ENCODE measurements at places on chromosomes 2 and 18.
A peak's percentile ranks its signal among the peaks of the same experiment; 100 is the strongest.

DNA sequence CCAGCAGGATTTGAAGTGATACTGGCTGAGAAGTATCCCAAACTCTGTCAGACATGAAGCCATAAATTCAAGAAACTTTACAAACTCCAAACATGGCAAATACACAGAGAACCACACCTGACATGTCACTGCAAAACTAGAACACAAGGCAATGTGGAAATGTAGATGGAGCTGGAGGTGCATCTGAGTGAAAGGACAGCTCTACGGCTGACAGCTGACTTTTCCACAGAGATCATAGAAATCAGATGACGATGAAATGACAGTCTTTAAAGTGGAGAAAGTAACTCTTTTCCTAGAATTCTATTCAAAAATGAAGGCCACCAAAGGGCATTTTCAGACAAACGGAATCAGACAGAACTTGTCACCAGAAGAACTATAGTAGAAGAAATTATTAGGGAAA lies 97.5 kb downstream of the LDLRAD4 start:
- no peak for DNase-seq

DNA sequence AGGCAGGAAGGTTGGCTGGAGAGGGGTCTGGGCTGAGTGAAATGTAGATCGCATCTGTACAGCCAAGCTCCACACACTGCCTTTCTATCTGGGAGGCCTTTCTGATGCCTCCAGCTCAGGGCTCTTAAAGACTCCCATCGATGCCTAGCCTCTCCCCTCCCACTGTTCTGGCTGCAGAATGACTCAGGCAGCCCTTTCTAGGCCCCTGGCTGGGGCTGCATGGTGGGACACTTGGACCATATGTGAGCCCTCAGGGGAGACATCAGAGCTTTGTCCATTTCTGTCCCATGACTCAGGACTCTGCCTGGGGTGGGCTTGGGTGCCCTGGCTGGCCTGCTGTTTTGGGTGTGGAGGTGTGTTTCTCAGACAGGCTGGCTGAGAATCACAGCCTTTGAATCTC lies 101.3 kb downstream of the CELF4 start:
- DNase-seq: no peak

DNA sequence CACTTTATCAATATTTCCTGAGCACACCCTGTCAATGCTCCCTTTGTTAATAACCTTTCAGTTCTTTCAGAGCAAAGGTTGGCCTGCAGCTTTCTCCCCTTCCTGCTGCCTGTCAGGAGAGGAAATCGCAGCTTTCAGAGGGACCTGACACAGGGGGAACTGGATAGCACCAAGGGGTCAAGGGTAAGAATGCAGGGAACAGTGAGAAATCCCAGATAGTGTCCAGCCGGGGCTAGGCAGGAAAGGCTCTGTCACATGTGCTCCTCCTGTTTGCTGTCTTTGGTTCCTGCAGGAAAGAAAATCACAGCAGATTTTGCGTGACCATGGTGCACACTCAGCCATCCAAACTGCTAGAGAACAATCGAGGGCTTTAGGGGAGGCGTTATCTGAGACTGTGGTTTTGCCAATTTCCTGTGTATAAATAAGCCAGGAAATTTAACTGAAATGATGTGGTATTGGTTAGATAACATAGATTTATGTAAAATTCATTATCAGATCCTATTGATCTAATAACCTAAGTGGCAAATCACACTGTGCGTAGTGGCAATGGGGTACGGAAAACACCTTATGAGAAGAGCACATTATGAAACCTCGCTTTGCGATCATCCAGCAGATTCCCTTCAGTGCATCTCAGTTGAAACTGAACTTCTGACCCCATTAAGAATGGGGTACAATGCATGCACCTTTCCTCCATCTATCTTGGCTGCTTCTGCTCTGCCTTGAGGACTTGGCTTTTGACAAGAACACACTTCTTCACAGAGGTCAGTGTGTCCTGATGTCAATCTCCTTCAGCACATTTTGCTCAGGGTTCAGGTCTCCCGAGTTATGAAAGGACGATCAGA lies 178.0 kb downstream of the ICOS start:
- no peak for DNase-seq

- peak; percentile 42 for DNase-seq
Observed at GRCh38 chr2:149832324-149832723, 244.7 kb upstream of the MMADHC start.

- peak; percentile 10 for DNase-seq
Observed at GRCh38 chr2:109135359-109136197, 6.6 kb downstream of the SH3RF3 start.

Data from kidney tubule cell (primary cell).